ENCODE measurements at places on chromosomes 2 and 18.

DNA sequence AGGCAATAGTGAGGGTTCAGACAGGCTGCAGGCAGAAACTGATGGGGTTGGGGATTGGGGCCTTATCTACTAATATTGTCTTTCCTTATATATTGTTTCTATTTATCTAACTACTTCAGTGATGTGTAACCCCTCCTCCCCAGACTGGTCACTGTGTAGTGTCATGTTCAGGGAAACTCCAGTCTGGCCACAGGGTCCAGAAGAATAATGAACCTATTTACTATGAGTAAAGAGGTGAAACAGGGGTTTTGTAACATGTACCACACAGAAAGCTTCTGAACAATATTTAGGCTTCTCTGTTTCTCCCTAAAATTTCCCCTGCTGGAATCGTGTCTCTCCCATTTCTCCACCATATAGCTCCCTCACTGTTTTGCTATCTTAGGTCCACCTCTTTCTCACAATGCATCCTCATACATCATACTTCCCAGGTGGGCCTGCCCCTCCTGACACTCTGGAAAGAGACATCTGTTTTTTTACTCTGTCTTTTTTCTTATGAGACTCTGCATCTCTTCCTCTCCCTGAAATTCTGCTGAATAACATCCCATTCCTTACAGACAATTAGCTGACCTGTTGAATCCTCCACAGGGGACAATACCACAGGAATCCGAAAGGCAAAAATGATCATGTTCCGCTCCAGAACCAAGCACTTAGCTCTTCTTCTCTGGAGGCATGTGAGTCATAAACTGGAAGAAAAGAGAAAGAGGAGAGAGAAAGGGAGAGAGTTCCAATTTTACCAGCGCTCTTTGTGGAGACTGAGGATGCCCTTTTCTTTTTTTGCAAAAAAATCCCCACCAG lies 154.8 kb downstream of the ZEB2 start:
- DNase-seq = no peak

DNA sequence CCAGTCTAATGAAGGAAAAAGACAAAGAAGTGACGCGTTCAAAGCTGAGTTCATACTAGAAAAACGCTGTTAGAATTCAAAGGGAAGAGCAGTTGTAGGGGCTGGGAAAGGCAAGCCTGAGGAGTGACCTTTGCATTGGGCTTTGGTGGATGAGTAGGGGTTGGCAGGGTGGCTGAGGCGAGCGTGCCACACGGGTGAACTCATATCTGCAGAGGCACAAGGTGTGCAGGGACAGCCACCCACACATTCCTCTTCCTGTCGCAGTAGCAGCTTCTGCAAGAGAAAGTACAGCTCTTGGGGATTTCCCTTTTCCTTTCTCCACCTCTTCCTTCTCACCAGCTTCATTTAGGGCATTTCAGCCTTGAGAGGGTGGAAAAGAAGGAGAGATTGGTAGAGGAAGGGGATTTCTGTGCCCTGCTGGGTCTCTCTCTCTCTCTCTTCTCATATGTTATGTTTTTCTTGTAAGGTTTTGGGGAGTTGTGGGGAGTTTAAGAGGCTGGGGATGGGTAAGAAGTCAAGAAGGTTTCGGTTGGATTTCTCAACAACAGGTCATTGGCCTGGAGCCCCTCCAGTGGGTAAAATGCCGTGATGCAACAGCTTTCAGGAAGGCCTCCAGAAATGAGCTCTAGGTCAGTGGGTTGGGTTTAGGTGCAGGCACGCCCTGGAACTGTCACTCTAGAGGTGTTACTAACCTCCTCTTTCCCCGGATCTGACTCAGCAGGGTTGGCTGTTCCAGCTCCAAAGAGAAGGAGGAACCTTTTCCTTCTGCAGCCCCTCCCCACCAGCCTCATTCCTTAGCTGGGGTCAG lies 40.1 kb downstream of the ODC1 start:
- DNase-seq = peak; percentile 75

DNA sequence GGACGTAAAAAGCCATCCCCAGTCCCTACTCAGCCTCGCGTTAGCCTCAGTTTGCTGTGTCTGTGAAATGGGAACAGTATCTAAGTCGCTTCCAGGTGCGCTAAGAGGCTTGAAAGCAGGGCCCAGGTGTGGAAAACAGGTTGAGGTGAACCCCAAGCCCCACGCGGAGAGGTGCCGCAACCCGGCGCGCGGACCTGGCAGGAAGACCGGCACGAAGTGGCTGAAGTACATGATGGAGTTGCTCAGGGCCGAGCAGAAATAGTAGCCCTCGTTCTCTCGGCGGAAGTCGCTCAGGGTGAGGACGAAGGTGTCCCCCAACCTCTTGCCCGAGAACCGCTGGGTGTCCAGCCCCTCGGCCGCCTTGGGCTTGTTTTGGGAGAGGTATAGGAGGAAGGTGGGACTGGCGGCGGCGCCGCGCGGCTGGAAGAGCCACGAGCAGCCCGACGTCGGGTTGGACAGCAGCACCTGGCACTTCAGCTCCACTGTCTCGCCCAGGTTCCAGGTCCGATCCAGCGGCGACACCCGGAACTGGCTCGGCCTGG lies 508 bp downstream of the CD8A start:
- DNase-seq = no peak

- no peak for DNase-seq
Observed at GRCh38 chr2:113255140-113256070, 23.3 kb downstream of the PAX8 start.

DNA sequence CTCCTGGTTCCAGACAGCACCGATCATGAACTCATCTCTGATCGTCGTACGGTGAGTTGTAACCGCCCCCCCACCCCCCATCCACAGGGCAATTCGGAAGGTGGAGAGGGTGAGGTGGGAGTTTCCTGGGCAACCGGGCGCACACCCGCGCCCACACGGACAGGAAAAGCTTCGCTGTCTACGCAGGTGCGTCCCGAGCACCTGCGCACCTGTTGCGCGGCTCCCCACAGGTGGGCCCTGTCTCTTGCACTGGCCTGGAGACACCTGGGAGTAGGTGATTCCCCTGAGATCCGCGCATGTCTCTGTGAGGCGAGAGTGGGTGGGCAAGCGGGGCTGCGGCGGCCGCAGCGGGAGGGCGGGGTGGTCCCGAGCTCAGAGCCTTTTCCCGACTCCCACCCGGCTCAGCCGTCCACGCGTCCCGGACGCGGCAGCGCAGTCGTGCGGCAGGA lies 459 bp upstream of the ATP6V1C2 start:
- DNase-seq = no peak

GRCh38 chr18:76430636-76431035 lies 64.4 kb downstream of the ZNF516 start:
- DNase-seq = no peak

DNA sequence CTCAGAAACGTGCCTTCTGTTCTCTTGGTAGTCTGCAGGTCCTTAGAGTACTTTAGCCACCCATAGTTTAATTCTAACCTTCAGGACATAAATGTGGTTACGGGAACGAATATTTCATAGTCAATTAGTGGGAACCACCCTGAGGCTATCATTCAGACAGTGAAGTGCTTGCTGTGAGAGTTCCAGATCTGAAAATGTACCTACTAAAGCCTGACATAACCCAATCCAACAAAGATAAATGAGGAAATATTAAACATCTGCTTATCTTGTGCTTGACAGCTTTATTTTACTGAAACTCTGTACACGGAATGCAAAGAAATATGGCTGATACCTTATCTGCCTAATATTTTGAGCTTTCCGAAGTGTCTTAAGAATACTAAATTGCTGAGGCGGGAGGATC lies 43.0 kb downstream of the RAB27B start:
- no peak for DNase-seq

DNA sequence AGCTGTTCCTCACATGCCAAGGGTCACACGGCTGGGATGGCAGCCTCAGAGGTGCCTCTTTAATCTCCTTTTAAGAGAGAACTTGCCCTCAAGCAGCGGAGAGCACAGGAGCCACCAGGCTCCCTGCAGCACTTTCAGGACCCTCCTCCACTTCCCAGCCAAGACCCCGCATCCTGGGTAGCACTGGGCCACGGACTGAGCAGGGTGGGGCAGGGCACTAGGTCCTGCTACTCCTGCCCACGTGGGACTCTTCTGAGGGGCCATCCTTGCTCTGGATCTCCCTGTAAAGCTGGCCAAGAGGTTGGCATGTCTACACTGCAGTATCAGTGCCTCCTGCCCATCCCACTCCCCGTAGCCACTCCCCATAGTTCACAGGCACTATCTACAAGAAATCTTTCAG lies 175.3 kb upstream of the GLI2 start:
- DNase-seq = no peak

- no peak for DNase-seq
Observed at GRCh38 chr18:58527285-58527951, 101.5 kb downstream of the ALPK2 start.

- DNase-seq = no peak
Observed at GRCh38 chr2:68423966-68424650, 43.0 kb downstream of the FBXO48 start.

DNA sequence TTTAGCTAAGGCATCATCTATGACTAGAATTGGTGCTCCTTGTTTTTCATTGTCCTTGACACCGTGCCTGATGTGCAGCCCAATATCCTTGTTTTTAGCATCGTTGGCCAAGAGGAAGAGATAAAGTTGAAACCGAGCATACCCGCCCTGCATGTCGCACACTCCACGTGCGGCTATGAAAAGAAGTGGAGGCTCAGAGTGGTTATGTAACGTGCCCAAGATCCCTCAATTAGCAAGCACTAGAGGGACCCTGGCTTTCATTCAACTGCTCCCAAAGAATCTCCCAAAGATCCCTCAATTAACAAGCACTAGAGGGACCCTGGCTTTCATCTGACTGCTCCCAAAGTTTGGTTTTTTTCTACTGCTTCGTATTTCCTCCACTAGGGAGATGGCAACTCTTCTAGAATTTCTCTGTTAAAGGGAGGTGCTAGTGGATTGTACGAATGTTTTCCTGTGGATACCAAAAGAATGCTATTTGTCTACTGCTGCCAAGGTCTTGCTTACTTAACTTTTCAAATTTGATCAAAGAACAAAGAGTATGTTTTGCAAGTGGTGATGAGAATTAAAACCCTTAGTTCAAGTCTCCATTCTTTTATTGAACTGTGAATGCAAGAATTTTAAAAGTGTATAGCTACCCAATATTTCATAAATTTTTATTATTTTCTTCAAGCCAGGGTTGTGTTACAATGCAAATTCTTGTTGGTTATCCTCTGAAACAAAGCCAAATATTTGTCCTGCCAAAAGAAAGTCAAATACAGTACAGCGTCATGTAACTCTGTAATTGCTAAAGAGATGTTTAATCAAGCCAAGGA lies 92.1 kb downstream of the AOX1 start:
- peak; percentile 45 for DNase-seq

- DNase-seq = peak; percentile 62
Observed at GRCh38 chr2:195659982-195660890, 3.2 kb downstream of the SLC39A10 start.

DNA sequence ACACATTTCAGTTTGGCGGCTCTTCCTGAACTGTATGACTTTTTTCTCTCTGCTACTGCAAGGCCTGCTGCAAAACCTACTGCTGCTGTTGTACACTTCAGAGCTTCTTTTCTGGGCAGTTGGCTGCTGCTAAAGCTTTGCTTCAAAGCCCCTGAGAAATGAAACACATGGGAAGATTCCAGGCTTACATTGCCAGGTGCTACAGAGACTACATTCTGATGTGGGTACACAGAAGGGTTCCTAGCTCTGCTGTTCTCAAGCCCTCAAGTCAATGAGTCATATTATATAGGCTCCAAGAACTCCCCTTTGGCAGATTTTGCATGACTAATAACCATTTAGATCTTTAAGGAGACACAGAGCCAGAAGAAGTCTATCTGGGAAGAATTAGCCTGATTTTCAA lies 12.9 kb upstream of the PGAP1 start:
- DNase-seq = no peak

DNA sequence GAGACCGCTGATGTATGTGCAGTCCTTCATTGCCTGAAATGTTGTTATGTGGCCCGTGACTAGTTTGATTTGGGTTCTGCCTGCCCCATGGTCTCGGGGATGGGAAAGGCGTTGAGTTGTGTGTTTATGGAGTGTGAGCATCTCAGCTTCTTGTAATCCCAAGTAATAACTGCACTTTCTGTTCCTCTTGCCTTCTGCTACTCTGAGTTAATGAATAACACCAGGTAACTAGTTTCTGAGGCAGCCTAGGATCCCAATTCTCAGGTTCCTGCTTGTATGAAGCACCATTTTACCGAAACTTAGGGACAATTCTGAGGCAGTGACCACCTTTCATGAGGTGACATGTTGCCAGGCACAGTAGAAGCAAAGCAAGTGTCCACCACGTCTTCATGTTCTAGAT lies 170.0 kb downstream of the ALK start:
- DNase-seq = no peak

DNA sequence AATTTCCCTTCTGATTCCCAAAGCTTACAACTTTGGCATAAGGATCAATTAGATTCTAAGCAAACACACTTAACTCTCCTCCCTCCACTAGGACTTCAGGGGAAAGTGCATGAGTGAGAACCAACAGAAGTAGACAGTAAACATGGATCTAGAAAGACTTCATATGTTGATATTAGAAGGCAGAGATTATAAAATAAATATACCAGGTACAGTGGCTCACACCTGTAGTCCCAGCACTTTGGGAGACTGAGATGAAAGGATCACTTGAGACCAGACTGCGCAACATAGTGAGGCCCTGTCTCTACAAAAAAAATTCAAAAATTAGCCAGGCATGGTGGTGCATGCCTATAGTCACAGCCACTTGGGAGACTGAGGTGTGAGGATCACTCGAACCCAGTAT lies 15.9 kb downstream of the NBEAL1 start:
- DNase-seq = no peak

DNA sequence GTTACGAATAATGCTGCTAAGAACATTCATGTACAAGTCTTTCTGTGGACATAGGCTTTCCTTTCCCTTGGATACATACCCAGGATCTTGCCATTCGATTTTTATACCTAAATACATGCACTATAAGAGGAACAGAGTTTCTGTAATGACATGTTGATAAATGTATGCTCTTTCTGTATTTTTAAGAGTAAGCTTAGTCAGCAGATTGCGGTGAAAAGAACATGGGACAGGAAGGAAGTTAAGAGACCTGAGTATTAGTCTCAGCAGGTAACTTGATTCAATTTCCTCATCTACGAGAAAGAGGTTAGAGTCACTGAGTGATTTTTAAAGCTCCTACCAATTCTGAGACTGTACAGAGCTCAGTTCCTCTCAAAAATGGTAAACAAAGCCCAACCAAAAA lies 2.6 kb upstream of the TLK1 start:
- no peak for DNase-seq

DNA sequence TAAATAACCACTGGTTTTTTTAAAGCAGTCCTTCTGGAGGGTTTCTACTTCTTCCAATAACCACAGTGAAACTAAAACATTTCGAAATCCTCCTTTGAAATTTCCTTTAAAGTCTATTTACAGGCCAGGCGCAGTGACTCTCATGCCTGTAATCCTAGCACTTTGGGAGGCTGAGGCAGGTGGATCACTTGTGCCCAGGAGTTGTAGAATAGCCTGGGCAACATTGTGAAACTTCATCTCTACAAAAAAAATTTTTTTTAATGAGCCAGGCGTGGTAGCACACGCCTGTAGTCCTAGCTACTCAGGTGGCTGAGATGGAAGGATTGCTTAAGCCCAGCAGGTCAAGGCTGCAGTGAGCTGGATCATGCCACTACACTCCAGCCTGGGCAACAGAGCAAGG lies 15.2 kb downstream of the KIDINS220 start:
- DNase-seq = no peak

GRCh38 chr2:225122583-225123486 lies 80.6 kb upstream of the DOCK10 start:
- DNase-seq = no peak

Data from left cardiac atrium (tissue), 4 donors.